GM23248 (cell line): ENCODE measurements at places on chromosomes 6 and 20. TPM values are rescaled to one million over a fixed set of nuclear protein-coding genes. Genes with fewer than 3 reads are reported as not detected.

MRAP2 gene
- total RNA-seq, result 0.89 and 1.3 TPM in 2 replicates

WASF1 gene
- 12.3 and 14.4 TPM in 2 replicates for total RNA-seq

DNA sequence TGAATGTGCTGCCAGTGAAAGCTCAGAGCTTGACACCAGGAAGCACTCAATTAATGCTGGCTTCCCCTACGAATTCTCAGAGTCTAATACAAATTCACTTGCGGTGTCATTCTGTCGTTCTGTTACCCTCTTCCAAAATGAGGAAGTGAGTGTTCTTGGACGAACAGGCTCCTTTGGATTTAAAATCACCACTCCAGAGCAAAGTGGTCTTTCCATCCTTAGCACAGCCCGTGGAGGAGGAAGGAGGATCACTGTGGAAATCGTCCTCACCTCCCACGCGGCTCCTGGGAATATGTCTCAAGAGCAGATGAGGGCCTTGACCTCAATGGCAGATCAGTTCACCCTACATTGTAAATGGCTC lies 41.7 kb downstream of the RIOK1 start:
- no peak for DNase-seq

GRCh38 chr6:161744211-161745067 lies 470.6 kb upstream of the AGPAT4 start:
- no peak for DNase-seq

DNA sequence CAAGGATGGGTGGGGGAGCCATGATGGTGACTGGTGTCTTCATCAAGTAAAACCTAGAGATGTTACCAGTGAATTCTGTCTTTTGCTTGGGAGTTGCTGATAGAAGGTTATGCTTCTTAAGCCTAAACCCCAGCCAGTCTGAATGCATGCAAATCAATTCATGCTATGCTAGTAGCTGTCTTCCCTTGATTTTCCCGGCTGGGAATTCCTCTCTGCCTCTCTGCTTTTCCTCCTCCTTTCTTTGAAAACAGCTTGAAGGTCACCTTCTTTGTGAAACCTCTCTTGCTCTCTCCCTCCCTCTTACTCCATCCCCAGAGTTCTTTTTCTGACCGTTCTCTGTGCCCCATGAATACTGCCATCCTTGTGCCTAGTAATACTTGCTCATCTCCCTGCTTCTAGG lies 58.9 kb downstream of the TMEM200A start:
- no peak for DNase-seq
